NCI-H2227 treated with DMSO at 0.1 percent for 48 hours (cell line): ENCODE measurements at places on chromosomes 12 and 14.

GRCh38 chr12:75432924-75433323 lies 42.0 kb downstream of the GLIPR1L2 start:
- DNase-seq: no peak

DNA sequence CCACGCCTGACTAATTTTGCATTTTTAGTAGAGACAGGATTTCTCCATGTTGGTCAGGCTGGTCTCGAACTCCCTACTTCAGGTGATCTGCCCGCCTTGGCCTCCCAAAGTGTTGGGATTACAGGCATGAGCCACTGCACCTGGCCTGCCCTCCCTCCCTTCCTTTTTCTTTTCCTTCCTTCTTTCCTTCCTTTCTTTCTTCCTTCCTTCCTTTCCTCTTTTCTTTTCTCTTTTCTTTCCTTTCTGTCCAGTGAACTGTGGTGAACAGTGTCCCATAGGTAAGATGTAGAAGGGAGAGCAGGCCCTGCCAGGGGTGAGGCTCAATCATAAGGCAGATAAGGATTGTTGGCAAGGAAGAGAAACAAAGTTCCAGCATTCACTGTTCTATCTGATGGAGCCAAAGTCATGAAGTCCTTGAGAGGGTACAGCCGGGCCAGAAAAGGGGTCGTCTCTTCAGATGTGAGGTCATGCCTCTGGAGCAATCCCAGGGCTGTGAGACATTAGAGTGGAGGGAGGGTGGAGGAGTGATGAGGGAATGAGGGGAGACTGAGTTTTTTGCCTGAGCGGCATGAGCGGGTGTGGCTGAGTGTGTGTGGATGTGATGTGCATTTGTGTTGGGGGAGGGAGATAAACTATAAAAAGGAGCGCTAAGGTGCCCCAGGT lies 4.2 kb upstream of the MLF2 start:
- no peak for DNase-seq

DNA sequence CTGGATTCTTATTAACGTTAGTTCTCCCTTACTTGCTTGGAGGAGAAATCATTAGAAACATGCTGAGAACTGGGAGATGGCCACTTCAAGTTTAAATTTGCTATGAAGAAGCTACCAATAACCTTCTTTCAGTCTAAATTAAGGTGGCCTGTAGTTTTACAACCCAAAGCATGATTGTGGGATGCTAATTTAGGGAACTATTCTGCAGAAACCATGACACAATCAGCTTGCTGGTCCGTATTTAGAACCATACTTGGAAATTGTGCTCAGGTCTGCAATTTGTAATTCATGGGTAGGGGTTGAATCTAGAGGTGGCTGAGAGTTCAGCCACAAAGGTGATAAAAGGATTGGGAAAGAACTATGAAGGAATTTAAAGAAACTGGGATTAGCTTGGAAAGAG lies 405.7 kb downstream of the RAD51B start:
- DNase-seq: no peak

GRCh38 chr12:17035372-17035771 lies 429.4 kb upstream of the LMO3 start:
- no peak for DNase-seq

DNA sequence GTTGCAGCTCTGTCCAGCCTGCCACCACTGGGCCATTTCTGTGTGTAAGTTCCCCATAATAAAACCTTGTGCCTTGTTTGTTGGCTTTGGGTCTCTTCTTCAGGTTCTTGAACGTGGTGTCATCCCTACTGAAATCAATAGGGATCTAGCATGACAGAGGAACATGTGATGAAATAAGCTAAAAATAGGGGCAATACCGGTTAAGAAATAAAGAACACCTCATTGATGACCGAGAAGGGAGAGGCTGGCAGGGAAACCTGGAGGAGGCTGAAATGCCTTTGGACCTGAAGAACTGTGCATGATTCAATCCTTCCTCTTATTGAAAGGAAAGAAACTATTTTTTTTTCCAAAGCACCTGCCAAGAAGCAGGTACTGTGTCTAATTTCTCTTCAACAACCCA lies 172.3 kb downstream of the PPM1H start:
- DNase-seq: no peak

- no peak for DNase-seq
Observed at GRCh38 chr12:103865151-103865730, 24.2 kb upstream of the NT5DC3 start.

GRCh38 chr14:105487449-105487985 lies 831 bp downstream of the CRIP1 start:
- no peak for DNase-seq

- DNase-seq: no peak
Observed at GRCh38 chr12:39419471-39419870, 23.4 kb downstream of the KIF21A start.

DNA sequence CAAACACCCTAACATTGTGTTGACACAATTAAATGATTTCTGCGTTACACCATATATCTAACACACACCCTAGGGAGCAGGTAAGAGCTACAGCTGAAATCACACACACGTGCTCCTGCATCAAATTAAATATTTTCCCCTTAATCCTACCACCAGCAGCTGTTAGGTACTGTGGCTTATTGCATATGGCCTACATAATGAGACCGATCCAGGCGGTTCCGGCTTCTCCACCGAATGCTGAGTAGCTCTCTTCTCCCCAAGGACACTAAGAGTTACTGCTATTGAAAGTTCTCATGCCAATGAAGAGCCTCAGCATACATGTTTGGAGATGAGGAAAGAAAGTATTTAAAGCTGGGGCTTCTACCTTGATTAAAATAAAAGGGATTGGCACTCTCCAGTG lies 472.2 kb upstream of the STXBP6 start:
- DNase-seq: no peak

DNA sequence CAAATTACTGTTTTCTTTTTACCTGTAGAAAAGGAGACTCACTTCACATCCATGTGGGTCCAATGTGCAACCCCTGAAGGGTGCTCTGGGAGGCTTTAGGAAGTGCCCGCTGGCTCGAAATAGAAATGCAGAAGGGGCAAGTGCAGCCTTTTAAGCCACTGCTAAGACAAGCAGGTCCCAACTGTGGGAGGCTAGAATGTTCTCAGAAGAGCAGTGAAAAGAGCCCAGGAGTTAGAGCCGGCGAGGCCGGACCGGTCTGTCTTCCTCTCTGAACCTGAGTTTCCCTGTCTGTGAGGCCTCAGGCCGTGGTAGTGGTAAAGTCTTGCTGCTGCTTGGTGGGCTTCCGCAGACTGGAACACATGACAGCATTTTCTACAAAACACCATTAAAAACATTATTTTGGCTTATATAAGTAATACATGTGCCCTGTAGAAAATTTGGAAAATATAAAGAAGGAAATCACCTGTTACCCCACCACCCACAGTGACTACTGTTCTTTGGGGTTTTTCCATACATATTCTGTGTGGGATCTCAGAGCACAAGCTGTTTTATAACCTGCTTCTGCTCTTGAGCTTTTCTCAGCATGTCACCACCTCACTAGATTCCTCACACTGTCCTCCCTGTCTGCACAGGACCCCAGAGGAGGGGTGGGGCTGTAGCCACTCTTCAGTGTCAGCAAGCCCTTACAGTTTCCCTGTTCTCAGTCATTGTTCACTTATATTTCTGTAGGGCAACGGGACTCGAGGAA lies 6.0 kb downstream of the CKB start:
- no peak for DNase-seq

- DNase-seq: no peak
Observed at GRCh38 chr12:131702573-131702877, 8.4 kb upstream of the SFSWAP start.

- peak; percentile 52 for DNase-seq
Observed at GRCh38 chr14:21069388-21070082, 569 bp upstream of the ARHGEF40 start.

GRCh38 chr12:80632835-80633234 lies 74.6 kb upstream of the MYF6 start:
- DNase-seq: no peak

DNA sequence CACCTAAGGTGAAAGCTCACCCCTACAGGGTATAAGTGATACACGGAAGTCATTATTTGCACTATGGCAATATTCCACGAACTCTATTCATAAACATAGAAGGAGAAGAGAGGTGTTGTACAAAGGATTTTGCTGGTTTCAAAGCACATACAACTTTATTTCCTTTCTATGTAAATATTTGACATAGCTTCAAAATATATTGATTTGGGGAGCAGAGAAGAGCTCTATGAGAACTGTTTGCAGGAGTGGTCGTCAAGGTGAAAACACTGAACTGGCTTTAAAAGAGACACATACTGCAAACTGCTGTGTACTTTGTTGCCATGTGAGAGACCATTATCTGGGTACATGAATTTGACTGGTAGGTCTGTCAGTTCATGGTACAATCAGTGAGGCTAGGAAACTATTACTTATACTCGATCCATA lies 16.7 kb downstream of the CNIH1 start:
- no peak for DNase-seq

DNA sequence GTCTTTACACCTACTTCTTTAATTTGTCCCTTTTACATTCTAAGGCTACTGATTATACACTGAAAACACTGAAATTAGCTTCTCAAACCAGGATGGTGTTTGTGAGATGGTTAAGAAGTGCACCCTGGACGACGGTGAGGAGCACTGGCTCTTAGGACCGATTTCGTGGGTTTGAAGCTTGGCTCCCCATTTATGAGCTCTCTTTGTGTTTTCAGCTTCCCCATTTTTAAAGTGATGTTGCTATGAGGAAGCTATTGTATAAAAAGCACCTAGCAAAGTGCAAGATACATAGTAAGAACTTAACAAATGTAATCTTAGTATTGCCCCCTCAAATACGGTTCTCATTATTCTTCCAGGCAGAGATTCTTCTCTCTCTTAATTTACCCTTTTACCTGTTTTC lies 4.7 kb downstream of the NFYB start:
- DNase-seq: no peak

GRCh38 chr14:61101803-61102548 lies 120.9 kb downstream of the SLC38A6 start:
- DNase-seq: peak; percentile 6

DNA sequence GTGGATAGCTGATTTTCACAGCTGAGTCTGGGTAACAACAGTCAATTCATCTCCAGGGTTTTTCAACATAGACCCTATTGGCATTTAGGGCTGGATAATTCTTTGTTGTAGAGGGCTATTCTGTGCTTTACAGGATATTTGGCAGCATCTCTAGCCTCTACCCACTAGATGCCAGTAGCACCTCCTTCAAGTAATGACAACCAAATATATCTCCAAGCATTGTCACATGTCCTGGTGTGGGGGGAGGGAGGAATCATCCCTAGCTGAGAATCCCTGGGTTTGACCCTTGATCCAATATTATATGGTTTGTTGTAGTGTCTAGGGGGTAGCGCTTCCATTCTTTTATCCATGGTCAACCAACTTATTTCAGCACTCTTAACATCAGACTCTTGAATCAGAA lies 157.2 kb downstream of the ANO4 start:
- peak; percentile 47 for DNase-seq

DNA sequence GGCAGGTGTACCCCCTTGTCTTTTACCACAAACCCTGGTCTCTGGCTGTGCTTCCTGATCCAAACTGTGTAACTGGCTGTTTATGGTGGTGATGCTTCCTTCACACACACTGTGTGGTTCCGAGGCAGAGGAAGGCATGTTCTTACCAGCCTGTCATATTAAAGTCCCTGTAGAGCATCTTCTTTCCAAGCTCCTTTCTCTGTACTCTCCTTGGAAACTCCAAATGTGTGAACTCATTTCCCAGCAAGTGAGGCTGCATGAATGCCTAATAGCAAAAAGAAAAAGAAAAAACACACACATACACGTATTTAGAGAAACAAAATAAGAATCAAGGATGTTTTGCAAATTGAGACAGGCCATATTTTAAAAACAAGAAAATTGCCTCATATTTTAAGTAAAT lies 214.9 kb downstream of the PPM1H start:
- no peak for DNase-seq

GRCh38 chr12:12079291-12079690 lies 8.6 kb downstream of the BCL2L14 start:
- no peak for DNase-seq

GRCh38 chr14:100130521-100130920 lies 28.9 kb downstream of the DEGS2 start:
- DNase-seq: no peak

DNA sequence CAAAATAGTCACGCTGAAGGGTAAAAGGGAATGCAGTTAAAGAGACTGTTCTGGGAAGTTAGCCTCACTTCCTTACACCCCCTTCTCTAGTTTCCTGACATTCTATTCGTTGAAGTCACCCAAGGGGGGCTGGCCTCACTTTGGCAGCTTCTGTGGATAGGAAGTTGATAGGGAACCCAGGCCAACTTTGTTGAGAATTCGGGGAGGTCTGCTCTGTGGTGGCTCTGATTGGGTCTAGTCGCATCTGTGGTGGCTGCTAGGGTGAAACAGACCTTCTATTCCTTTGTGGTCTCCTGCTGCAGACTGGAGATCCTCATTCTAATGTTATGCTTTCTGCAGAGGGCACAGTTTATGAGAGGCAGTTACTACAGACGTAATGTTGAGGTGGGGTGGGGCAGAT lies 28.8 kb upstream of the GZMB start:
- DNase-seq: no peak

DNA sequence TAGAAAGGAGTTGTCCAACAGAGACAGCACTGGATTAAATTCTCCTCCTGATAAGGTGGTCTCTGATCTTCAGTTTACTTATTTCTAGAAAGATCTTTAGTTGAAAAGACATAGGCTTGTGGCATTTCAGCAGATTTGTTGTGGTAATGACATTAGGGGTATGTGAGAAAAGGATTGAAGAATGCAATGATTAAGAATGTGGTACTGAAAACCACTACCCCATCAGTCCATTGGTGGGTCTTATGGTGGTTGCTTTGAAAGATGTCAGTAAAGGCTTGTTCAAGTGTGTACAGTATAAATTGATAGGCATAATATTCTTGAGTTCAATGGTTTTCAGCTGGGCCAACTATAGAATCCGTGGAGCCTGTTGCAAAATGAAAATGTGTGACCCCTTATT lies 10.8 kb downstream of the PPFIBP1 start:
- DNase-seq: no peak

- no peak for DNase-seq
Observed at GRCh38 chr12:129873111-129873832, 30.6 kb downstream of the TMEM132D start.

GRCh38 chr14:92014040-92014439 lies 25.8 kb downstream of the TRIP11 start:
- no peak for DNase-seq

DNA sequence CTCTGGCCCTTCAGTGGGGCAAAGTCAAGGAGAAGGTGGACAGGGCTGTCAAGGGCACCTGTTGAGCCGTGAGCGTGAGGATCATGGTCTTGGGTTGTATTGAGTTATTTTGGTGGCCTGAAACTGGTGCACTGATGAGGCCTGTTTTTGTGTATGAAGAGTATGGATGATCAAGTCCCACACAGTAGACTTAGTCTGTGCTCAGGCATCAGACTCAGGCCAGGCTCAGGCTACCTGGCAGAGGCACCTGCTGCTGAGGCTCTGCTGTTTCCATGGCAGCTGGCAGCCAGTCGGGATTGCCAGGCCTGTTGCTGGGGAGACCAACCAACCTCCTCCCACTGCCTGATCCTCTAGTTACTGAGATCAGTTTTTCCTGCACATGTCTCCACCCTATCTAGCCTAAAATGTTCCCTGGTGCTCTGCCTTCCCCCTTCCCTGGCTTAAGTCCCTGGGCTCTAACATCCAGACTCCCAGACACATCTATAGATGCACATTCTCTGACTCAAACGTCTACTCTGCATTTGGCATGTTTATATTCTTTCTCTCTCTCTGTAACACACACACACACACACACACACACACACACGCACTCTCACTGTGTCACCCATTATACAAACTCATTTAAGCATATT lies 5.1 kb downstream of the JPH4 start:
- DNase-seq: no peak

GRCh38 chr12:92334552-92334951 lies 188.9 kb upstream of the BTG1 start:
- DNase-seq: no peak
